NCI-H524 (cell line): ENCODE measurements at places on chromosomes 3 and 15.

GRCh38 chr3:125436921-125437320 lies 61.8 kb upstream of the ZNF148 start:
- no peak for DNase-seq

DNA sequence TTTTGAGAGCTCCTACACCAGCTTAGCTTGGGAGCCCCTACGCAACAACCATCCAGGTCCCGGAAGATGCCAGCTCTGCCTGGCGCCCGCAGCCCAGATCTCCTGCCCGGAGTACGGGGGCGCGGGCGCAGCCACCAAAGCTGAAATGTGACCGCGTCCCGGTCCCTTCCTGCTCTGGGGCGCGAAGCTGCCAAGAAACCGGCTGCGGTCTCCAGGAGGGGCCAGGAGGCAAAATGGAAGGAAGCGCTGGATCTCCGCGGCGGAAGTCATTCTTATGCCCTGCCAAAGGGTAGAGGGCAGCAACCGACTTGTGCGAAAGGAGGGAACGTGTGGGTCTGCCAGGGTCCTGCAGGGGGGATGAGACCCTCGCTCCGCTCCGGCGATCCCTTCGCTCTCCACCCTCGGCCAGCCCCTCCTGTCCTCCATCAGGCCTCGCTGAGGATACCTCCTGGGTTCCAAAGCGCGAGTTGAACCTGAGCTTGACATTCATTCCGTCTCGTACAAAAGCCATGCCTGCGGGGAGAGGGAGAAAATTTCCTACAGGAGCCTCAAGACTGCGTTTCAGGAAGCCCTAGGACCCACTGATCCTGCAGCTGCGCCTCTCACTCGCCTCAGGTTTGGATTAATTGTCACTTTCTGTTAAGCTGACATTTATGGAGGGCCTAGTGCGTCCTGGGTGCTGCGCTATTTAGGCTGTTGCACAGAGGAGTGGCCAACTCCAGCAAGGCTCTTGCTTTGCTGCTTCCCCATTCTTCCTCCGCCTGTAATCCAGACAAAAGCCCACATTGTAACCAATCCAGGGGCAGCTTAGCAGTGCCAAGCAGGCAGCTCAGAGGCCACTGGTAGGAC lies 98.3 kb upstream of the VGLL3 start:
- DNase-seq, result peak; percentile 83

DNA sequence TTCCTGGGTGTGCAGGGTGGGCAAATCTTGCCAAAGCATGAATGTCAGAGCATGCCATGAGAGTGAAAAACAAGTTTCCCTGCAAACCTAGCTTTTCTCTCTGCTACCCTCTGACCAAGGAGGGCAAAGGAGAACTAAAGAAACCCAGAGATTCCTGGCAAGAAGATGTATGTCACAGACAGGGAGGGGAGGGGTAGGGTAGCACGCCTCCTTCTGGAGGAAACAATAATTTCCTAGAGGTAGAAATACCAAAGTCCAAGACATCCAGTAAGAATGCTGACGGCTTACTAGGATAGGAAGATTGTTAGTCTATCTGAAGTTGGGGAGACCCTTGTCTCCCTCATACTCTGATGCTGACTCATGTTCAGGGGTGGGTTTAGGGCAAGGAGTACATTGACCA lies 203.9 kb downstream of the NR1D2 start:
- no peak for DNase-seq

DNA sequence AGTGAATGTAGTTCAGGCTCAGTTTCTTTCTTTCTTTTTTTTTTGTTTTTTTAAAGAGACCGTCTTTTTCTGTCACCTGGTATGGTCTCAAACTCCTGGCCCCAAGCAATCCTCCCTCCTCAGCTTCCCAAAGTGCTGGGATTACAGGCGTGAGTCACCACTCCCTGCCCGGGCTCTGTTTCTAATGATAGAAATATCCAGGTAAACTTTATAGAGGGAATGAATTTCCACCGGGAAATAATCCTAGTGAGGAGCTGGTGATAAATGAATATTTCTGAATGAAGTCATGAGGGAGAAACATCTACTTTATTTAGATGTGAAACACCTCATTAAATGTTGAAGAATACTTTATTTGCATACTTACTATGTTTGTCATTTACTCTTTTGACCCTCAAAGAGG lies 7.2 kb downstream of the RNF13 start:
- no peak for DNase-seq

DNA sequence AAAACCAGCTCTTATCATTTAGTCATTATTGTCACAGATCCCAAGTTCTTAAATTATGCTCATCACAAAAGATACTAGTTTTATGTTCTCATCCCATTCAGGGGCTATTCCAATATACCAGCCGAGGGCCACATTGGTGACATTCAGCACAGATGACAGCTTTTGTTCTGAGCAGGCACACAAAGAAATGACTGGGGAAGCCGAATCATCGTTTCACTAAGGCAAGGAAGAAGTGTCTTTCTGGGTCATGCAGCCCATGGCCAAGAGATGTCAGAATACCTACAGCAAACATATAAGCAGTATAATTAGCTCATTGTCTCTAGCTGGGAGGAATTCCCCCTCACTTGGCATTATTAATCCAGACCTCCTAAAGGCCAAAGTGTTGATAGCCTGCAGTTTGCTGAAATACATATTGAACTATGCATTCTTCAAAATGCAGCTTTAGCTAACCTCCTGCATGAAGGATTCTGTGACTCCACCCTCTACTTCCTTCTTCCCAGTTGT lies 100.2 kb downstream of the CNTN4 start:
- no peak for DNase-seq

DNA sequence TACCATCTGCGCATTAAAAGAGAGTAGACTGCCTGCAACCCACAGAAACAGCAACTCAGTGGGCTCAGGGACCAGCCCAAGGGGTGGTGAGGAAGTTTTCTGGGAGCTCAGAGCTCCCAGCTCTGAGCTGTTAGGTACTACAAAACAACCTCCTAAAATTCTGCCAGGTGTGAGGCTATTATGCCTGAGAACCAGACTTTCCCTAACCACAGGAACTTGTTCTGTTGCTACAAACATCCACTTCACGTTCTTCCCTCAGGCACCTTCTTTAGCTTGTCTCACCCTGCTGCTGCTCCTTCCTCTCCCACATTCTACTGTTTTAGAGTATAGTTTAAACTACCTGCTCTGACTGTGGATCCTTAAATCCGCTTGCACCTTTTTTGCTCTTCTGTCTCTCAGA lies 399.4 kb downstream of the ROBO1 start:
- DNase-seq, result no peak

- DNase-seq, result no peak
Measured at GRCh38 chr15:67776600-67776999, 48.7 kb upstream of the SKOR1 start.

DNA sequence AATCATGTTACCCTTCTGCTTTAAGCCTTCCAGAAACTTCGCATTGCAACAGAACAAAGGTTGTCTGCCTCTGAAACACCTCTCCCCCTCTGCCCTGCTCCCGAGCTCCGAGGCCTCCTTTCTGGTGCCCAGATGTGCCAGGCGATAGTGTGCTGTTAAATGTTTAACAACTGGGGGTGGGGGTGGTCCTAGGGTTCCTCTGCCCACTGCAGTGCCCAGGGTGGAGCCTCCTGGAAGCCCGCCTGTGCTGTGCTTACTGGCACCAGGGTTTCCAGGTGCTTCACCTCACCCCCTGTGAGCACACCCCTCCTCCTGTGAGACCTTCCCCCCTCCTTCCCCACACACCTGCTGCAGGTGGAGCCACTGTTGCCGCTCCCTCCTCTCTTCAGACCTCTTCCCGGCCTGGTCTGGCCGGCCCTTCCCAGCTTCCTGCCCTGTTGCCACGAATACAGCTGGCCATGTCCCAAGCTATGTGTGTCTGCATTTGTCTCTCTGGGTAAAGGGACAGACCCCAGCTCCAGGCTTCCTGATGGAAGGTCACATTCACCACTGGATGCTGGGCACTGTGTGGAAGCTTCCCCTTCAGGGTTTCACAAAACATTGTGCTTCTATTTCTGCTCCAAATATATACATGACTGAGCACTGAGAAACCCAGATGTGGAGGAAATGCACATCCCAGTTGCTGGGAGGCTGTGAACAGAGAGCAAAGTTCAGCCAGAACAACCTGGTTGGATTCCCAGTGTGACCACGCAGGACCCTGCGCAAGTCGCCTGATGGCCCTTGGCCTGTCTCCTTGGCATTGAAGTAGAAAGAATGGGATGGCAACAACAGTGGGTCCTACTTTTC lies 37.2 kb downstream of the MGLL start:
- no peak for DNase-seq

DNA sequence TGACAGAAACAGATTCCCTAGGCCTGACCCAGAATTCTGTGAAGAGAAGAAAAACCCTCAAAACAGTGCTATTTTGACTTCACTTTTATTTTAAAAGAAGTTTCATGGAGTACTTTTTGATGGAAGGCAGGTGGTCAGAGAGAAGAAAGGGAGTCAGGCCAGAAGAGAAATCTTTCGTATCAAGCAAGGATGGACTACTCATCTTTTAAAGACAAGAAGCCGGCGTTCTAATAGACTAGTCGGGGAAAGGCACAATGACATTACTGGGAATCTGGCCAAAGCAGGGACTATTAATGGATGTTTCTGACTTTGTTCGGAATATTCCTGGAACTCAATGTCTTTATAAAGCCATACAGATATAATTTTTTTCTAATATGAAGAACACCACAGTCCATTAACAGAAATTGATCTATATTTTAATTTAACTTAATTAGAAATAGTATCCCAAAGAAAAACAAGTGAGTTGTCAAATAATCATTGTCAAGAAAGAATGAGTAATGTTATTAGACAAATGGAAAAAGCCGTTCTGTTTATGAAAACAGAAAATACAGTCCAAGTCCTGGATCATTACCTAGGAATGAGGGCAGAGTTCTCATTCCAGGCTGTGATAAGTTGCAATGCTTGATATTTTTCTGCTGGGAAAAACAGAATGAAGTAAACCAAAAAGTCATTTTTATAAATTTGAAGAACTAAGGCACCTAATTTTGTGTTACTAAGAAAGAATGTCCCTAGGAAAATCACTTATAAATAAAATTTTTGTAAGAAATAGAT lies 23.7 kb upstream of the PCOLCE2 start:
- DNase-seq, result no peak

DNA sequence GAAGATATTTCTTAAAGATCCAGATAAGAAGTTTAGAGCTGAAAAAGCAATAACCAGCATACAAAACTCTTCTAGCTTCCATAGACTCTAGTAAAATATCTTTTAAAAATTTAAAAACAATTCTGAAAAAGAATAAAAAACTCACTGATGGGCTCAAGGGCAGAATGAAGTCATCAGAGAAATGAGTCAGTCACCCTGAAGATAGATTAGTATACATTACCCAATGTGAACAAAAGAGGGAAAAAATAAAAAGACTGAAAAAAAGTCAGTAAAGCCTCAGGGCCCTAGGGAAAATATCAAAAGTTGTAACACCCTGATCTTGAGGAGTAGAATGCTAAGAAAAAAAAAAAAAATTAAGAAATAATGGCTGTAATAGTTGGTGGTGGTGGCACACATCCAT lies 11.4 kb downstream of the DET1 start:
- no peak for DNase-seq

GRCh38 chr3:158875700-158876099 lies 73.8 kb downstream of the MFSD1 start:
- no peak for DNase-seq

- no peak for DNase-seq
Measured at GRCh38 chr3:117131259-117131658, 421.7 kb downstream of the TUSC7 start.

DNA sequence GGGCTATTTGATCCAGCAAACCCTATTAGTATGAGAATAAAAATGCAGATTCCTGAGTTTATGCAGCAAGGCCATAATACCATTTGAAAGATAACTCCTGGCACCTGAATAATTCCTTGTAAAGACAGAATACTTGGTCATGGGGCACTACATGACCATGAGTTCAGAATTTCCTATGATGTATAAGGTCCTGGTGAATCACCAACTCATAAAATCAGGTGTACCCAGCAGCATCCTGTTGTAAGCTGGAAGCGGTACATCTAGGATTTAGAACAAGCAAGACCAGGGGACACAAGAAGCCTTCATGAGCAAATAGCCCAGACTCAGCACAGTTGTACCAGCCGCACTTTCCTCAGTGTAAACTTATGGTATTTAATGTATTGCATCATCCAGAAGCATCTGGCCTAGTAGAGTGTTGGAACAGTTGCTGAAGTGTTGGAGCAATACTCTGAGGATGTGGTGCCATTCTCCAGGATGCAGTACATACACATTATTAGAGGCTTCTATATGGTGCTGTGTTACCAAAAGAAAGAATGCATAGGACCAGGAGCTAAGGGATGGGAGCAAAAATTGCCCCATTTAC lies 233.4 kb downstream of the SQOR start:
- DNase-seq, result no peak

DNA sequence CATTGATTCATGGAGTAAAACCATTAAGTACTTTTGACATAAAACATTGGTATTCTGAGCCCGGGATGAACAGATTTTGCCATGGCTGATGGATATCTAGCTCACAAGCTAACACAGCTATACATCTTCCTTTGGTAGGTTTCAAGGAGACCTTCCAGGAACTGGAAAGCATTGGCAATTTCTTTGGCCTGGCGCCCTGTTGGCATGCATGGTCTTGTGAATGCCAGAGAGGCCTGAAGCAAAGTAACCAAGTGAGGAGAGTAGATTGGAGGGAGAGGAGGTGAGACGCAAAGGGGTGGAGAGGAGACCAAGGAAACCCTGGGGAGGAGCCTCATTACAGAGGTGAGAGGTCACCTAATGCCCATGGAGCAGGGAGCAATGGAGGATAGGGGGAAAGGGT lies 67.2 kb downstream of the SQOR start:
- DNase-seq, result no peak

DNA sequence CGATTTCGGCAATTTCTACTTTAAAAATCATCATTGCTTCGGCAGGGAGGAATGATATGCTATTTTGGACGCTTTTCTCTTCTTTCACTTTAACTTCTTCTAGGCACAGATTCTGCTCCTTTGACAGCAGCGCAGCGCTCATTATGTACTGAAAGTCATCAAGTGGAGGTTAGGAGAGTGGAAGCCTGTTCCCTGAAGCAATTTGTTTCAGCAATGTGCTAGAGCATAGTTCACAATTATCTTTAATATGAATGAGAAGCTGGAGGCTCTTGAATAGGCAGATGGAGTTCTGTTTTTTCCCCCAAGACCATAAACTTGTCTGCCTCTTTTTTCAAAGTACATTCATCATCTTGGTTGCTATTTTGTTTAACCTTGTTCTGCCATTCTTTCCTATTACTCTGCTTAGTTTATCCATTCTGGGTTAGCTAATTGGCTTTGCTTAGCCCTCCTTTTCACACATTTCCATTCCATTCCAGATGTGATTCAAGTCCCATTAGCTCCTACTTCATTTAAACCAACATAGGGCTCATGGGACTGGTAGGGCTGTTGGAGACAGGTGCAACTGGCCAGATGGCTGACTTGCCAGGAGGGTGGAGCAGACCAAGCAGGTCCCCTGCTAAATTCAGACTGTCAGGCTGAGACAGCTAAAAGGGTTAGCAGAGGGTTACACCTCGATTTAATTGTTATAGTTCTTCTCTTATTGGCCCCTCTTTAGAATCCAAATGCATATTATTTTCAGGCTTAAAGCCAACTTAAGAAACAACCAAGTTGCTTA lies 534.7 kb upstream of the CBLB start:
- DNase-seq, result peak; percentile 96

GRCh38 chr3:135131290-135131689 lies 336.2 kb downstream of the EPHB1 start:
- DNase-seq, result no peak
